ENCODE measurements at places on chromosomes 16 and 17.
A peak's percentile ranks its signal among the peaks of the same experiment; 100 is the strongest.

DNA sequence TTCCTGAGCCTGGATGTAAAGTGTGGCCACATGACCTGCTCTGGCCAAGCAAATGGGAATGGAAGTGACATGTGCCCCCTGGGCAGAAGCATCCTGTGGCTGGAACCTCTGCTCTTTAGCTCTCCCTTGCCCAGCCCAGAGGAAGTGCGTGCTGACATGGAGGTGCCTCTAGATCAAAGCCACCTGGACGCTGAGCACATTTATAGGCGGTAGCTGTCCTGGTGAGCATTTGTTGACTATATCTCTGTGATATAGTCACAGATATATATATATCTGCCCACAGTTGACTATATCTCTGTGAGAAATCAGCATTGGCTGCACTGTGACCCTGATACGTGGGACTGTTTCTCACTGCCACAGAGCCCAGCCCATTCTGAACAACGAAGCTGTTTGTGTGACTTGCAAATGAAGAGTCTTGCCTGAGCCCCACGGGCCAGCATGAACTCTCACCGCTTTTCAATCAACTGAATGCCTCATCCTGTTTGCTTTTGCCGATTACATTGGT, 118.8 kb downstream of the C16orf95 start:
- DNase-seq = no peak

DNA sequence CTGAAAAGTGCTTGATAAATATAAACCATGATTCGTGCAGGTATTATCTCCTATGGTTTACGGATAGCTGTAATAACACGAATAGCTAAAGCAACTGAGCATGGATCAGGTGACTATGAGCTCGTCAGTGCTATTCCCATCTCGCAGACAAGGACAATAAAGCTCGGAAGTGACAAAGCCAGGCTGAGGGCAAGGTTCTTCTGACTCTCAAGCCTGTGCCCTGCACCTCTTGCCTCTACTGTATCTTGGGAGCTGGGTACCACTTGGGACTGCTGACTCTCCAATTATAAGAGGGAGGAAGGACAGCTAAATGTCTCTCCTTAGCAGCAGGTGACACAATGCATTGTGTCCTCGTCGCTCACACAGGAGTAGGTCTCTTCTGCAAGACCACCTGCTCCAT, 49.6 kb upstream of the IRF8 start:
- no peak for DNase-seq

DNA sequence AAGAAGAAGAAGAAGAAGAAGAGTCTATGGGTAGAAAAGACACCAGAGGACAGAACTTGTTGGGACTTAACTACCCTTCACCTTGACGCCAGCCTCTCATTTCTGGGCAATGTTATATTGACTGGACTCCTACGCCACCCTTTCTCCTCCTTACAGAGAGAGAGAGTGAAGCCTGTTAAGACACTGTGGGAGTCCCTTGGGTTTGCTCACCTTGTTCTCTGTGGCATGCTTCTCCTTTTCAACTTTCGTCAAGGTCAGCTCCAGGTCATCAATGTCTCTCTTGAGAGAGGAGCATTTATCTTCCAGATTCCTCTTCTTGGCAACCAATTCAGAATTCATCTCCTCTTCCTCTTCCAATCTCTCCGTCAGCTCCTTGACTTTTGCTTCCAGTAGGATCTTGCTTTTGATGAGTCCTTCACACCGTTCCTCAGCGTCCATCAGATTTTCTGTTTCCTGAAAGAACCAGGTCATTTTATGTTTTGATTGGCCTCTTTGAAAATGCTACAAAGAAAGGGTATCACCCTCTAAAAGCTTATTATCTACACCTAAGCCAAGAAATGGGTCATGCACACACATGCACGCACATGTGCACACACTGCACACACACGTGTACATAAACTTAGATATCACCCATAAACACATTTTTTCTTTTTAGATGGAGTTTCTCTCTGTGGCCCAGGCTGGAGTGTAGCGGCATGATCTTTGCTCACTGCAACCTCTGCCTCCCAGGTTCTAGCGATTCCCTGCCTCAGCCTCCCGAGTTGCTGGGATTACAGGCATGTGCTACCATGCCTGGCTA, 48.8 kb downstream of the MYH13 start:
- DNase-seq = peak; percentile 36

DNA sequence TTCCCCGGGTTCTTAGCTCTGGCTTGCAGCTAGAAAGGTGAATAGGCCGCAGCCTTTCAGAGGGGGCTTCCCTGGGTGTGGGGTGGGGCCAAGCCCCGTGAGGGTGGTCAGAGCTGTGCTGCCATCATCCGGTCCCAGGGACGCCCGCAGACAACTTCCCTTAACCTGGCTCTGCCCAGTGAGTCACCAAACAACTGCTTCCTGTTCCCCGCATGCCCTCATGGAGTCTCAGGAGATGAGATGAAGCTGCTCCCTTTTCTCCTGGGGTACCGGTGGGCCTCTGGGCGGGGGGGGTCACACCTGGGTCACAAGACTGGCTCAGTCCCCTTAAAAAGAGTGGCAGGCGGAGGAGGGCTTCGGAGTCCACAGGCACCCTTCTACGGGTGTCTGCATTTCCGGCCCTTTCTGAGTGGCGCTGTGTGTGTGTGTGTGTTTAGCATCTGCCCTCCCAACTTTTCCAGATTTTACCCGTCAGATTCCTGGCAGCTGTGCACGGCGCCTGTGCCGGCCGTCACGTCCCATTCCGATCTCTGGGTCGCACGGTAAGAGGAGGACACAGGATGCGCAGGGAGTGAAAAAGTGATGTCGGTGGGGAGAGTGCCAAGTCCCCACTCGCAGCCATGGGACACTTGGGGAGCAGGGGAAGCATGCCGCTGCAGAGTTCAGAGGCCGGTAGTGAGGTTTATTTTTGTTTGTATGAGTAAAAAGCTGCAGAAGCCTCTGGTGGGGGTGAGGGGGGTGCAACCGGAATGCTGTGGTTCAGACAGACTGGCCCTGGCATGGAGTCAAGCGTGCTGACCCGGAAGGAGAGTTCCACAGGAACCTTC, 16.8 kb downstream of the HIC1 start:
- DNase-seq = no peak

DNA sequence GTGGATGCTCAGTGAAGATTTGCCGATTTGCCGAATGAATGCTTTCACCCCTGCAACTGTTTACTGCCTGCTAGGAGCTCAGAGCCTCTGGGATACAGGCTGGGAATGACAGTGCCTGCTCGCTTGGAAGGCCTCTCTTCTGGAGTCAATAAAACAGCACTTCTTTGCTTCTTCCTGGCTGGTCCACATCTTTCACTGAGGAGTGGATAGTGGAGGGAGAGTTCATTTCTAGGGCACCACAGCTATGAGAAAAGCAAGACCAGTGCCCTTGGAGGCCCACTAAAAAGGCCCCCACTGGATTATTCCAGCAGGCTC, 3.1 kb upstream of the USP7 start:
- no peak for DNase-seq

DNA sequence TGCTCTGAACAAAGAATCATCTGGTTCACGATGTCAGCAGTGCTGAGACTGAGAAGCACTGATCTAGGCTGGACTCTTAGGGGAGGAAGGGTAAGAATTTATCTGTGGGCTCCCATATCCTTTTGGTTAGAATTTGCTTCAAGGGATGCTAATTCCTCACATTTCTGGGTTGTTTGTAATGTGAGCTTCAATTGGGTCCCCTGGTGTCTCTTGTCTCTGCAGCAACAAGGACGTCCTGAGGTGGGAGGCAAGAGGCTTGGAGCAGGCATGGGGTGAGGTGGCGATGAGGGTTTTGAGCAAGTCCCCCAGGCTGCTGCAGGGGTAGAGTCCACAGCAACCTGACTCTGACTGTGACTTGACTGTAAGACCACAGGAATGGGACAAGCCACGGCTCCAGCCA, 213.8 kb upstream of the NLRP1 start:
- no peak for DNase-seq

GRCh38 chr17:39695089-39695474, 4.8 kb upstream of the ERBB2 start:
- DNase-seq = no peak

All from GM12865 (cell line).